ENCODE measurements at places on chromosomes 2 and 18.

DNA sequence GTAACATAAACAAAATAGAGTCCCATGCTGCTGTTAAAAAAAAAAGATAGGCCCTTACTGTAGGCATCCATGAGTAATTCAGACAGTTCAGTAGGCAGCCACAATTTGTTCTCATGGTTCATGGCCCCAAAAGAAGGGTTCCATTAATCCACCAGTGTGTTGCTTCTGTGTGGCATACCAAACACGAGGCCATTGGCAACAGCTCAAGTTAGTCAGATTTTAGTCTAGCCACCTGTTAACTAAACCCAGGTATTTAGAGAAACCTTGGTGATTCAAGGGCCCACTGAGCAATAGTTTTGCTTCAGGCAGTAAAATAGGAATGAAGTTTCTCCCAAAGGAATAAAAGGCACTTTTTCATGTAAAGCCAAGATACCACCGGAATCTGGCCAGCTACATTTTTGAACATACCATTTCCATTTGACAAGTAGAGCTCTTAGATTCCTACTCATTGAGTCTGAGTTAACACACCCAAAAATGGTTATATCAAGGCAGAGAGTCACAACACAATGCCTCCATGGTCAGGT lies 80.1 kb upstream of the SRD5A2 start:
- no peak for DNase-seq

GRCh38 chr2:45329045-45329677 lies 281.9 kb downstream of the SRBD1 start:
- no peak for DNase-seq

DNA sequence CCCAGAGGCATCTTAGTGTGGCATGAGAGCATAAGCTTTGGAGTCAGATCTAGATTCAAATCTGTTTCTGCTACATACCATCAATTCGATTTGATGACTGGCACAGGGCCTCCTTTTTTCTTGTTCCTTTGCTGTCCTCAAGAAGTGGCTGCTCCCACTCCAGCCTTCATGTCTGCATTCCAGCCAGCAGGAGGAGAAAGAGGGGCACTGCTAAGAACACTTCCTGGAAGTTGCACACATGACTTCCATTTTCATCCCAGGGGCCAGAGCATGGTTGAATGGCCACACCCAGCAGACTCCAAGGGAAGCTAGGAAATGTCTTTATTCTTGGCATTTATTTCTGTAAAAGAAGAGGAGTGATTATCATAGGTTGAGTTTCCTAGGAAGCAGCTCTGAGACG lies 50.4 kb downstream of the EML6 start:
- DNase-seq = no peak

DNA sequence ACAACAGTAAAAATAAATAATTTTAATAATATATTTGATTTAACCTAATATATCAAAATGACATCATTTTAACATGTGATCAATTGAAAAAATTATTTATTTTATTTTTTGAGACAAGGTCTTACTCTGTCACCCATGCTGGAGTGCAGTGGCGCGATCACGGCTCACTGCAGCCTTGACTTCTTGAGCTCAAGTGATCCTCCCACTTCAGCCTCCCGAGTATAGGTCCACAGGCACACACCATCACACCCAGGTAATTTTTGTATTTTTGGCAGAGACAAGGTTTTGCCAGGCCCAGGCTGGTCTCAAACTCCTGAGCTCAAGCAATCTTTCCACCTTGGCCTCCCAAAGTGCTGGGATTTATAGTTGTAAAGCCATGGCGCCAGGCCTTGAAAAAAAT lies 126.7 kb upstream of the COPS8 start:
- no peak for DNase-seq

DNA sequence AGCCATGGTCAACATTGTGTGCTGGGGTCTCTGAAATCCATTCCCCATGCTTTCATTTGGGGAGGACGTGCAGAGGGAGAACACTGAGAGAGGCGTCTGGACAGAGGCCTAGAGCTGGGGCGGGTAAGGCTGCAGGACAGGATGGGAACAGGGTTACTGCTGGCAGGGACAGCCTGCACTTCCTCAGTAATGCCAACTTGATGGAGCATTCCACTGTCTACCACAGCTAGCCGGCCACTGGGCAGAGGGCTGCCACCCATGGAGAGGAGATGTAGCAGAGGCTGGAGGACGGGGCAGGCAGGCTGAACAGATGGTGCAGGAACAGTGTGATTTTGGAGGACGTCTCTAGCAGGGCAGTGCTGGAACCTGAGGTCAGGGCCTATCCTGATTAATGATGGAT lies 29.3 kb downstream of the MRPL33 start:
- no peak for DNase-seq

- DNase-seq = no peak
Measured at GRCh38 chr2:54639609-54640008, 83.9 kb upstream of the EML6 start.

DNA sequence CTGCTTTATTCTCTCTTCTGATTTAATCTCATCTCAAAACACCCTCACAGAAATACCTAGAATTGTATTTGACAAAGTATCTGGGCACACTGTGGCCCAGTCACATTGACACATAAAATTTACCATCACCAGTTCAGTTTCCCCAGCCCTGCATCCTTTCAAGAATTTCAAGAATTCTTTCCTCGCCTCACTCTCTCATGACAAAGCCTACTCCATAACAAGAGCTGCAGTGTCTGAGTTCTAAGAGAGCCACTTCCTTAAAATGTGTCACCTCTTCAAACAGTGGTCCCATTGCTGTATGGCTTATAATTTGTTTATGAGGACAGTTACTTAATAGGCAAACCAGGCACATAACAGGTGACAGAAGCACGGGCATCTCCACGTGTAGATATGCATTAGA lies 90.9 kb upstream of the STK39 start:
- DNase-seq = no peak

- DNase-seq = no peak
Measured at GRCh38 chr2:52210161-52210560, 1178.2 kb upstream of the NRXN1 start.

GRCh38 chr2:147756069-147756468 lies 88.8 kb upstream of the ACVR2A start:
- no peak for DNase-seq

GRCh38 chr2:216754336-216754735 lies 59.0 kb upstream of the IGFBP5 start:
- DNase-seq = no peak

DNA sequence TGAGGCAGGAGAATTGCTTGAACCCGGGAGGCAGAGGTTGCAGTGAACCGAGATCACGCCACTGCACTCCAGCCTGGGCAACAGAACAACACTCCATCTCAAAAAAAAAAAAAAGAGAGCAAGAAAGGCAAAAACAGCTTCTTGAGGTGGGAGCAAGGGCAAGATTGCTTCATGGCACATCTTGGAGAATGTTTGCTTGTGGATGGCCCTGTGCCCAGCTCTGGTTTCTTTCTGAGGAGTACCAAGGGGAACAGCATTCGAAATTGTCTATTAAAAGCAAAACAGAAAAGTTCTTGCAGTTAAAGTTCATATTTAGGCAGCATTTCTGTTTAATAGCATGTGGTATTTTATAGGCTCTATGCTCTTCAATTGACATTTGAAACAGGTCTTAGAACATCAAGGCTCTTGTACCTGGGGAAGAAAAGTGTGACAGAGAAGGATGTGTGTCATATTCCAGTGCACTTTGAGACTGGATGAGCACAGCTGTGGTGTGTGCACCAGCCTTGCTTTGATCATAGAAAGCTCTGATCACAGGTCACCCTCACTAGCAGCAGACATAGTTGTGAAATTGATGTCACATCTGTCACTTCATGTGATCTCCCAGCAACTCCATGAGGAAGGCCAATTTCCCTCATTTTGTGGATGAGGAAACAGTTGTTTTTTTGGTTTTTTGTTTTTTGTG lies 154.3 kb downstream of the UXS1 start:
- no peak for DNase-seq

DNA sequence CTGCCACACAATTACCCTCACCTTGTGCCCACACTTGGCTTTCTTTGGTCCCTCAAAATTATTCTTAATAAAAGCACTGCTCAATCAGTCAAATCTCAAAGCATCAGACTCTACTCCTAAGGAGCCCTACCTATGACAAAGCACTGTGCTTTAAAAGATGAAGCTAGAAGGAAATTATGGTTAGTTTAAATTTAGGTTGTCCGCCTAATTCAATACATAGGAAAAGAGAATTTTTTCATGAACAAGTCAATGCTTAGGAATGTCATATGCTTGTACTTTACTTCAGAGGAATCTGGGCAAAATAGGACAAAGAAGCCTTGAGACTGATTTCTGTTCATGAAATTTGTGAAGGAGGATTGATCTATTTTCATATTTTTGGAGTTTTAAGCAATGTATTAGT lies 726.4 kb upstream of the CDH2 start:
- no peak for DNase-seq

DNA sequence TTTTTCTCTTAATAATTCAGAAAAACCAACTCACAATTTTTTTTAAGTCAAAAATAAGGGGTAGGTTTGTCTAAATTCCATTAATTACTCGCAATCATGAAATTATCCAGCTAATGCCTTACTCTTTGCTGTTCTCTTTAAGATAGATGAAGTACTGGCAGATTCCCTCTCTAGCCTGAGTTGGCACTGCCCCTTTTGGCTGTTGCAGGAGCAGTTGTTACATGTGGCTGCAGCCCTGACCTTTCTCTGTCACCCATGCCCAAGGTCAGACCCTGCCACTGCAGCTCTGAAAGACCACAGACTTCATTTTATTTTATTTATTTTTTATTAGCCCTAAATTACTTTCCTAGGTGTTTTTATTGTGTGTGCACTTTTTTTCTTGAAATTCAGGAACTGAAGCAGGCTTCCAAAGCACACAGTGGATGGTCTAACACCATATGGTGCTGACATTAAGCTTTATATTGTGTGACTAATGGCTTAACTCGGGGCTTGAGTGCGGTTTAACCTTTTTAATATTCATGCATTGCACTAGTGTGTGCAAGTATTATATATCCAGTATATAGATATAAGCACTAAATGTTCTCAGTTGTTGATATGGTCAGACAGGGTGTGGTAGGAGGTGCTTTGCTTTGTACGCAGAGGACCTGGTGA lies 313.0 kb downstream of the CDH2 start:
- DNase-seq = no peak

GRCh38 chr2:219285894-219286425 lies 6.8 kb downstream of the DNAJB2 start:
- no peak for DNase-seq

- no peak for DNase-seq
Measured at GRCh38 chr2:122135021-122135937, 379.8 kb downstream of the TSN start.

- no peak for DNase-seq
Measured at GRCh38 chr2:235850289-235850688, 317.9 kb downstream of the GBX2 start.

- no peak for DNase-seq
Measured at GRCh38 chr18:29271501-29271900, 1094.6 kb upstream of the CDH2 start.

DNA sequence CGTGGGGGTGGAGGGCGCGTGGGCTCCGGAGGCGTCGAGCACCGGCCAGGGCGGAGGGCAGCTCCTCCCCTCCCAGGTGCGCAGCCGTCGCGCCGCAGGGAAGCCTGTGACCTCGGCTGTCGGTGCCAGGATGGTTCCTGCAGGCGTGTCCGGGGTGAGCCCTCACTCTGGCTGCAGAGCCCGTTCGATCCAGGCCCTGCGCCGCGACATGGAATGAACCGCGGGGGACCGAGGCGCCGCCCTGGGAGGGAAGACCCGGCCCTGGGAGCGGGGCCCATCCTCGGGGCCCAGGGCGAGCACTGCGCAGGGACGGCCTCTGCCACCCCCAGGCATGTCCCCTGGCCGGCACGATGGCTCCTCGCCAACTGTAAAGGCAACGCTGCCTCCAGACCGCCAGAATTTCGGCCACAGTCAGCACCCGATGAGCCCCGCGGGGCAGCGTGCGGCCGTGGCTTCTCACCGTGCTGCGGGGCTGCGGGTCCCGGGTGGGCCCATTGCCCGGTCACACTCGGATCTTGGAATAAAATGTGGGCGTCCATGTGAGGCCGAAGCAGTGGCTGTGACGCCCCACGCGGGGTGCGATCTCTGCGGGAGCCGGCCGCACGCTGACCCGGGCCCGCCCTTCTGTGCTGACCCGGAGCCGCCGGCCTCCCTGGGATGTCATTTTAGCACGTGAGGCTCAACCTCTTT lies 26.6 kb downstream of the SALL3 start:
- DNase-seq = no peak

DNA sequence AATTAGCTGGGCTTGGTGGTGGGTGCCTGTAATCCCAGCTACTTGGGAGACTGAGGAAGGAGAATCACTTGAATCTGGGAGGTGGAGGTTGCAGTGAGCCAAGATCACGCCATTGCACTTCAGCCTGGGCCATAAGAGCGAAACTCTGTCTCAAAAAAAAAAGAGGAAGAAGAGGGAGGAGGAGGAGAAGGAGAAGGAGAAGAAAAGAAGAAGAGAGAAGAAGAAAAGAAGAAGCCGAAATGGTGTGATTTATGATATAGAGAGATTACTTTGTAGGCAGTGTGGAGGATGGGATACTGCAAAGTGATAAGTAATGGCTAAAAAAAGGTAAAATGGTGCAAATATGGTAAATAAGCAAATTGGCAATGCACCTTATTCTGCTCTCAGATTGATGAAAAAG lies 25.1 kb downstream of the THNSL2 start:
- DNase-seq = no peak

GRCh38 chr18:2887470-2887869 lies 40.7 kb downstream of the EMILIN2 start:
- DNase-seq = no peak

DNA sequence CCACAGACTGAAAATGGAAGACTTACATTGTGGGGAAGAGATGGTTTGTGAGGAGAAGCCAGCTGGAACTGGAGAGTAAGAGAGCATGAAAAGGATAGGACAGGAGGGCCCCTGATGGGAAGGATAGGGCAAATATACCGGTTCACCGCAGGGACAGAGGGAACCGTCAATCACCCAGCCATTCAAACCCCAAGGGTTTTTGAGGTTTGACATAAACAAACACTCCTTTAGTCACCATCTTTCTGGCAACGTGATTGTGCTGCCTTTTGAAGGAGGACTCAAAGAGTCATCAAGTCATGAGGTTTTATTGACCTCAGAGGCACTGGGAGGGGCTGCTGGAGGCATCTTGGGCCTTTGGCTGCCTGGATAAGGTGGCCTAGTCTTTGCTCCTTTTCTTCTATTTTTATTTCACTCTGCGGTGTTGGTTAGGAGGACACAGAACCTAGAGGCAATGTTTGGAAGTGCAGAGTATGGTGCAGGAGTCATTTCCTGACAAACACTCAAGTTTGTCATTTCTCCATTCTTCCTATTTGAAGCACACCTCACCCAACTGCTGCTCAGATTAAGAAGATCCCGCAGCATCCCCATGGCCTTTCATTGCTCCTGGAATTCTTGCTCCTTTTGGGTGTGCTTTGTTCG lies 487.3 kb upstream of the SPRED2 start:
- DNase-seq = no peak

GRCh38 chr2:141611176-141611571 lies 519.6 kb downstream of the LRP1B start:
- DNase-seq = peak; percentile 53

DNA sequence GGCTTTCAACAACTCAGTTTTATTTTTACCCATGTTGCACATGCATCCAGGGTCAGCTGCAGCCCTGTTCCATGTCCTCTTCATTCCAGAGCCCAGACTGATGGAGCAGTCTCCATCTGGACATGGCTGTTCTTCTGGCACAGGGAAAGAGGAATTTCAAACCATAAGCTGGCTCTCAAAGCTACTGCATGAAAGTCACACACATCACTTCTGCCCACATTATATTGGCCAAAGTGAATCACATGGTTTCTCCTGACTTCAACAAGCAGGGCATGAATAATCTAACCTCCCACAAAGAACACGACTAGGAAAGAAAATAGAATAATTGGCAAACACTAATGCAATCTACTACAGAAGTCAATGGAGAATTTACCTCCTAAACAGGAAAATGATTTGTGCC lies 94.2 kb downstream of the FTCDNL1 start:
- no peak for DNase-seq
